Body of pancreas (tissue), 4 donors: ENCODE measurements at places on chromosomes 4 and X.

GRCh38 chr4:139933541-139933940, 220.4 kb downstream of the MAML3 start:
- DNase-seq, result peak; percentile 78

DNA sequence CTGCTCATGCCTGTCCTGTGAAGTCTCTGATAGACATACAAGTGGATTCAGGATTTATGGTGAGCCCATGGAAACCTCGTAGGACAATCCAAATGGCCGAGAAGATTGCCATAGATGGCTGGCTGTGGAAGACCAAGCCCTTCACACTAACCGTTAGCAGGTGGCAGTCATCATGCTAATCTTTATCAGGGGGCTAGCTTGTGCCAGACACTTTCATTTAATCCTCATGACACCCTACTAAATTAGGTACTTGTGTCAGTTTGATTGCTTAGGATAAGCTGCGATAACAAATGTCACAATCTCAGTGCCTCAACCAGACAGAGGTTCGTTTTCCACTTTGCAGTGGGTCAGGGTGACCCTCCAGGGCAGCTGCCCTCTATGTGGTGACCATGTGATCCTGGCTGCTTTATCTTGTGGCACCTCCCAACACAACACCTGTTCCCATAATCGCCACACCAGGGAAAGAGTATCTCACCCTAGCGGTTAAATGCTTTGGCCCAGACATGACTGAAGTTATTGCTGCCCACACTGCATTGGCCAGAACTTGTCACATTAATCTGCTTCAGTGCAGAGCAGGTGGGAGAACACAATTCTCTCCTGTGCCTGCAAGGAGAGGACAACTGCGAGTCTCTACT, 60.8 kb downstream of the REPS2 start:
- DNase-seq, result peak; percentile 28

- no peak for DNase-seq
Measured at GRCh38 chr4:140046016-140046415, 108.0 kb downstream of the MAML3 start.

DNA sequence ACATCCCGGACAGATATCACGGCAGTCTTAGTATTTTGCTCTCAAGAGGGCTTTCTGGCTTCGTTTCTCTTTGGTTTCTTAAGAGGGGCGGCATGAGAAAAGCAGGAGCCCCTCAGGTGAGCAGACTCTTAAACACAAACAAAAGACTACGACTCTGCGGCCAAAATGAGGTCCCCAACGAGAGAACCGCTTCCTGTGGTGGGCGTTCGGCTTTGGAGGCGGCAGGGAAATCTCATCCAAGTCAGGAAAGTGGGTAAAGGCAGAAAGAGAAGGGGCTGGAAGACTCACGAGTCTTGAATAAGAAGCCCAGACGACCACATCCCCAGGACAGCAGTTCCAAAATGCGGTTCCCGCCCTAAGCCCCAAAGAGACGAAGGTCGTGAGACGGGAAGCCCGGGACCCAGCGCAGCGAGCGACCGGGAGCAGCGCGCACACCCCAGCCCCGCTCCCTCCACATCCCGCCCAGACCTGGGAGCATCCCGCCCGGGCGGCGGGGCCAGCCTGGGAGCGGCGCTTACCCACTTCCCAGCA, 409 bp downstream of the UGDH start:
- DNase-seq, result no peak

DNA sequence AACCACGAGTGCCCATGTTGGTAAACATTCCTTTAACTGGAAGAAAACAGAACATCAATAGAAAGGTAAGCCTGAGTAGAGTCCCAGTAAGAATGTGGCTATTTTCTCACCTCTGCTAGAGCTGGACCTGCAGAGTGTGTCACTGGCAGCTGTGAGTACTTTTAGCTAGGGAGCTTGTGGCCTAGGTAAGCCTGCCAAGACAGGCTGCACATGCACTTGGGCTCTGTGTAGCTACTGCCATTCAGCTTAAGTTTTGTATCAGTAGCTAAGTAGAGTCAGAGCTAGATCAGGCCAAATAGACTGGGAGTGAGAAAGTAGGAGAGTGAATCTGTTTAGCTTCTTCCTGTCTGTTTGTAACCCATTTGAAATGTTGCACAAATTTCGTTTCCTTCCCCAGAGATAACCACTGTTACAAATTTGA, 35.3 kb downstream of the RBPJ start:
- DNase-seq, result peak; percentile 59

- DNase-seq, result no peak
Measured at GRCh38 chr4:161540265-161540664, 623.5 kb downstream of the FSTL5 start.

DNA sequence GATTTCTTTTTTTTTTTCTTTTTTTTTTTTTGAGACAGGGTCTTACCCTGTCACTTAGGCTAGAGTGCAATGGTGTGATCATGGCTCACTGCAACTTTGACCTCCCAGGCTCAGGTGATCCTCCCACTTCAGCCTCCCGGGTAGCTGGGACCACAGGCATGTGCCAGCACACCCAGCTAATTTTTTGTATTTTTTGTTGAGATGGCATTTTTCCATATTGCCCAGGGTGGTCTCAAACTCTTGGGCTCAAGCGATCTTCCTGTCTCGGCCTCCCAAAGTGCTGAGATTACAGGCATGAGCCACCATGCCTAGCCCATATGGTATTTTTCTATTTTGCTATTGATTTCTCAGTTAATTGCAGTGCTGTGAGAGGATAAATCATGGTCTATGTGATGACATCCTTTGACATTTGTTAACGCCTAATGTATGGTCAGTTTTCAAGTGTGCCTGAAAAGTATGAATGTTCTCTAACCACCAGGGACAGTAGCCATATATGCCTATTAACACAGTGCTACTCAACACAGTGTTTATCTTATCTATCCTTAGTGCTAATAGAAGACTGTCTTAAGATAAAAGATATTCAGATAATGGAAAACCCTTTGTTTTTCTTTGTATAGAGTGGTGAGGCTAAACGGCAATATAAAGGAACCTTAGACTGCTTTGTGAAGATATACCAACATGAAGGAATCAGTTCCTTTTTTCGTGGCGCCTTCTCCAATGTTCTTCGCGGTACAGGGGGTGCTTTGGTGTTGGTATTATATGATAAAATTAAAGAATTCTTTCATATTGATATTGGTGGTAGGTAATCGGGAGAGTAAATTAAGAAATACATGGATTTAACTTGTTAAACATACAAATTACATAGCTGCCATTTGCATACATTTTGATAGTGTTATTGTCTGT, 9.1 kb upstream of the HSPA4L start:
- no peak for DNase-seq

GRCh38 chr4:121873604-121874003, 3.3 kb upstream of the BBS7 start:
- DNase-seq, result no peak

DNA sequence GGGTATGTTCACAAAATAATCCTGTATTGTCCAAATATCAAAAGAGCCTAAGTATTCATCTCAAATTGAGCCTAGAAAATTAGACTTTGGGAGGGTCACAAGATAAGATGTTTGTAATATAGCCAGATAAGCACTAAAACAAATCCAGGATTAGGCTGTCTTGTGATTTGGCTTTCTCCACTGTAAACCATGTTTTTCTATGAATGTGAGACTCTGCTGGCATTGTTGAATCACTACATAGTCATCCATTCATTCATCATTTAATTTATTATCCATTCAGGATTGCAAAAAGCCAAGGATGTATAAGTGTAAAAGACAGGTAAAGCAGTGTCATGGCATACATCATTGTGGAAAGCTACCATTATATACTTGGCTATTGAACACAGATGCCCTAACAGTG, 148.0 kb downstream of the GRID2 start:
- no peak for DNase-seq

DNA sequence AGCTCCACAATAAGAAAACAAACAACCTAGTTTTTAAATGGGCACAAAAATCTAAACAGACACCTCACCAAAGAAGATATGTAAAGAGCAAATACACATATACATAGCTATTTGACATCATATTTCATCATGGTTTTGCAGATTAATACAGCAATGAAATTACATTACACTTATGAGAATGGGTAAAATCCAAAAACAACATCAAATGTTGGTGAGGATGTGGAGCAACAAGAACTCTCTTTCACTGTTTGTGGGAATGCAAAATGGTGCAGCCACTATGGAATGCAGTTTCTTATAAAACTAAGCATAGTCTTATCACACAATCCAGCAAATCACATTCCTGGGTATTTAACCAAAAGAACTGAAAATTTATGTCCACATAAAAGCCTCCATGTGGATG, 25.0 kb downstream of the TLR6 start:
- DNase-seq, result no peak

GRCh38 chr4:83558680-83559079, 22.8 kb downstream of the GPAT3 start:
- DNase-seq, result no peak

GRCh38 chr4:88514557-88515511, 8.7 kb downstream of the PYURF start:
- peak; percentile 23 for DNase-seq

GRCh38 chrX:115539841-115540240, 21.1 kb upstream of the PLS3 start:
- no peak for DNase-seq

GRCh38 chr4:165518024-165518616, 139.3 kb downstream of the CPE start:
- DNase-seq, result no peak
